ENCODE measurements at places on chromosomes 11 and 22.

GRCh38 chr11:119318240-119319135 lies 1.6 kb upstream of the MCAM start:
- DNase-seq = peak; percentile 47

- DNase-seq = no peak
Observed at GRCh38 chr11:5624489-5625279, at the start of gene TRIM34. TRIM34 (plus strand) TSS chr11:5625001; CDS start chr11:5632332, 7,331 bp downstream.

- DNase-seq = no peak
Observed at GRCh38 chr11:69250186-69251056, 43.5 kb upstream of the MYEOV start.

GRCh38 chr11:130077671-130078070 lies 8.0 kb downstream of the APLP2 start:
- no peak for DNase-seq

GRCh38 chr11:111422494-111423249 lies 43.6 kb upstream of the POU2AF1 start:
- peak; percentile 64 for DNase-seq

DNA sequence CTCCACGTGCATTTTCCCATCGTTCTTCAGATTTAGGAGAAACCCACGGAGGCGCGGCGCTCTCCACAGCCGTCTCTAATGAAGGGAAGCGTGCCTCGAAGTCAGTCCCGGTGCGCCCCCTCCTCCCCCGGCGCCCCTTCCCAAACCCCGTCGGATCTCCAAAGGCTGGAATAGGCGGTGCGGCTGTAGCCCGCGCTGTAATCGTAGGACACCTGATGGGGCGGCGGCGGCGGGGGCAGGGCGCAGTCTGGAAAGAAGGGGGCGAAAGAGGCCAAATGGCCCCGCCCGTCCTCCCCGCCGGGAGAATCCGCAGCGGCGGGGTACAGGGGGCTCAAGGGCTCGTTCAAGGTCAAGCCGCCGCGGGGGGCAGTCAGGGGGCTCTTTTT lies 1.3 kb downstream of the FAM181B start:
- no peak for DNase-seq

GRCh38 chr11:121499405-121499804 lies 46.6 kb upstream of the SORL1-AS1 start:
- no peak for DNase-seq

DNA sequence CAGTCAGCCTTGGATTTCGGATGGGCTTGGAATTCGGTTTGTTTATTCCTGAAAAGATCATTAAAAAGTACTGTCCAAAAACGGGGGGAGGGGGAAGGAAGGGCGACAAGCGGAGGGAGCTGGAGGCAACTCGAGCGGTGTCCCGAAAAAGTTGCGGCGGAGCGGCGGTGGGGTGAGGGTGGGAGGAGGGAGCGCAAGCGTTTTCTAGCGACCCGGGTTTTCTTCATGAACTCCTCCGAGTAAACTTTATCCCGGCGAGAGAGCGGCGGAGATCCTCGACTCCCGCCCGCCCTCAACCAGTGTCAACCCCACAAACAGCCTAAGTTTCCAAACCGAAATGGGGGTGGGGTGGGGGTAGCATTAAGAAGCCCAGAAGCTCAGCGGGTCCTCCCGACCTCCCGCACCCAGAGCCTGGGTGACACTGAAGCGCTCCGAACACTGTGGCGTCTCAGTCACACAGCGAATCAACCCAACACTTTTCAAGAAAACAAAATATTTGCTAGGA lies 133.0 kb upstream of the C11orf58 start:
- peak; percentile 58 for DNase-seq

GRCh38 chr11:112732031-112732430 lies 229.2 kb upstream of the NCAM1 start:
- no peak for DNase-seq

- DNase-seq = peak; percentile 87
Observed at GRCh38 chr11:8019314-8020243, 32.4 kb downstream of the EIF3F start.

DNA sequence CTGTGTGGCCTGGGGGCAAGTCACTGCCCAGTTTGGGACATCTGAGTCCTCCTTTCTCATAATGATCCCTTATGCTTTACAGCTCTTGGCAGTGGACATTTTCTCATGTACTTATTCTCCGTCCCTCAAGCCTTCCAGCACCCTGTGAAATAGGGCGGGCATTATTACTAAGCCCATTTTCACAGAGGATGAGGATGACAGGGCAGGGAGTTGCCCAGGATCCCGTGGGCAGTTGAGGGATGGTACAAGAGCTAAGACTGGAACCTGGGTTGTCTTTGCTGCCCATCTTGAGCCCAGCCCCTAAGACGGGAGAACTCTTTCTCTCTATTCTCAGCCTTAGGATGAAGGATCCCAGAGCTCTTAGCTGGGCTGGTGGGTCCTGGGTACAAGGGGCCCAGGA lies 11.2 kb downstream of the CD82 start:
- DNase-seq = no peak

DNA sequence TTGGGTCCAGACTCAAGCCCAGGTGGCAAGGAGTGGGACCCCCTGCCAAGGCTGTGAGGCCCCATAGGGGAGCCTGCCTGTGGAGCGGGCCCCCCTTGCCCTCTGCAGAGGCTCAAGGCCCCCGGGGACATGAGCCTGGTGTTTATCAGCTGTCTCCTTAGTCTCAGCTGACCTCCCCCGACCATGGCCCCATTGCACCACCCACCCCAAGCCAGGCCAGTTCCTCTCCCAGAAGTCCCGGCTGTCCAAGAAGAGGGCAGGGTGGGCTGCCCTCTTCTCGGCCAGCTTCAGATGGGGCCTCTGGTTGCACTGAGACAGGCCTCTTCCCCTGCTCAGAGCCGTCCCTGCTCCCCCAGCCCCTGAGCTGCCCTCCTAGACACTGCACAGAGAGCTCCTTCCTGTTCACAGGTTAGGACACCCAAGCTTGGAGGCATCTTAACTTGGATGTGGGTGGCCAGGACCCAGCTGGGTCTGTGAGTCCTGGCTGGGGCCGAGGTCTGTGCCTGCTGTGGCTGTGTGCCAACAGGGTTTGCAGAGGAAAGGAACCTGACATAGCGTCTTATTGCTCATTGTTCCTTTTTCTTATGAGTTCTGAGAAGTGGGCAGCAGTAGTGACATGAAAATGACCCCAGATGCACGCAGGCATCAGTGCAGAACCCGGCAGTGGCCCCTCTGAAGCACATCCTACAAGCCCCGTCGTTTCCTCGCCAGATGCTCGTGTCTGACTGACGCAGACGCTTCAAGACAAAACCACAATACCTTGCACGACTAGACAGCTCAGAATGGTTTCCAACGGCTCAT lies 5.4 kb downstream of the TRABD start:
- peak; percentile 78 for DNase-seq

DNA sequence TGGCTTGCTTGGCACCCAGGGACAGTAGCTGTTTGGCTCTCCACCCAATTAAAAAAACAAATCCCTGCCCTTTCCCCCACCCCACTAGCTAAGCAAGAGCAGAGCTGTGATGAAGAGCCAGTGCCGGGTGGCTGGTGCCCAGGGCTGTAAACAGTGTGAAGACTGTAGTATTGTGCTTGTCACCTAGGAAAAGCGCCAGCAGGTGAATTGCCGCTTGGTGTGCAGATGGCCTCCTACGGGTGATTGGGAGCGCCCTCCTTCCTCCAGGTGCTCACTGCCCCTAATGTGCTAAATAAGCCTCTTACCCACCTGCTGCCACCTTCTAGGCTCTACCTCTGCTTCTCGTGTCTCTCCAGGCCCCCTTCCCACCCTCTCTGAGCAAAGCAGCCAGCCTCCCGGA lies 18.4 kb upstream of the RAPSN start:
- DNase-seq = no peak

GRCh38 chr22:19786264-19786585 lies 25.6 kb downstream of the TBX1 start:
- DNase-seq = no peak

- DNase-seq = no peak
Observed at GRCh38 chr22:45651931-45652528, 19.6 kb upstream of the ATXN10 start.

DNA sequence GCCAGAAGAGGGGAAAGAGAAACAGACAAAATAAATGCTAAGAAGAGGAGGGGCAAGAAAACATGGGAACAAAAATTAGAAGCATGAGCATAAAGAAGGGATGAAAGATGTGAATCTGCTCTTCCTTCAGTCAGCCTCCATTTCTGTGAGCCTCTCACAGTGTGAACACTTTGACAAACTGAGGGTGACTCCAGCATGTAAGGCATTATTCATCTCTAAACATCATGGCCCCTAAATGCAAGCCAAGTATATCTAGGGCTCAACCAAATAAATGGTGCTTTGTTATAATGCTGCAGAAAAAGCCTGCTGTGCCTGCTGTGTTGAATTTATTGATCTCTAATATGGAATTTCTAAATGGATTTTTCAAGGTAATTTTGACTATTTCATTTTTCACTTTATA lies 281.3 kb downstream of the TTC28 start:
- no peak for DNase-seq

DNA sequence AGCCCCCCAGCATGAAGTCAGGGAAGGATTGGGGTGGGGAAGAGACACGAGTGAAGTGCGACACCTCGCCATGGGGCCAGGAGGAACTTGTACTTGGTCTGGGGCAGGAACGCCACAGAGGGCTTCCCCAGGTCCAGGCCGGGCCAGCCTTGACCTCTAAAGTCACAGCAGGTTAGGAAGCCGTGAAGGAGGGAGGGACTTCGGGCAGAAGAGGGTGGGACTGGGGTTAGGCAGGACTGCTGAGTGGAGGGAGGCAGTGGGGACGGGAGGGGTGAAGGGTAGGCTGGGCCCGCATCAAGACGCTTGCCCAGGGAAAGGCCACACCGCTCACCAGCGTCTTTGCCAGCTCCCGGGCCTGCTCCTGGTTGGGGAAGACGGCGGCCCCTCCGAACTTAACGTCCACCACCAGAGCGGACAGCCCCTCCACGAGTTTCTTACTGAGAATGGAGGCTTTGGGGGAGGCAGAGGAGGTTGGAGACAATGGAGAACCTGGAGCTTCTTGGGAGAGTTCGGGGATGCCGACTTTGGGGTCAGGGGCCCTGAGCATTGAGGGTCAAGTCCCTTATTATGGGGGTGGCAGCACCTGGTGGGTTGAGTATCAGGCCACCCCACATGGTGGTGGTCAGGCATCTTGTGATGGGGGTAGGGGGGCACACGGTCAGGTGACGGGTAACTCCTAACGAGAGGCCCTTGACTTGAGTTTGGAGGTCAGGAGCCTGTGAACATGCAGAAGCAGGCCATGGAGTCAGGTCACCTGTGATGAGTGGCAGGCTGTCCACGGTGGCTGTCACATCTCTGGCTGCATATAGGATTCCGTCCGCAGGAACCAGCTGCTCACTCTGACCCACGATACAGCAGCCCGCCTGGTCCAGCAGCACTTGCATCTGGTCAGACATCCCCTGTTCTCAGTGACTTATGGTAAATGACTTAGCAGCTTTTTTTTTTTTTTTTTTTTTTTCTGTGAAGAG lies 1.7 kb upstream of the SCO2 start:
- peak; percentile 77 for DNase-seq

DNA sequence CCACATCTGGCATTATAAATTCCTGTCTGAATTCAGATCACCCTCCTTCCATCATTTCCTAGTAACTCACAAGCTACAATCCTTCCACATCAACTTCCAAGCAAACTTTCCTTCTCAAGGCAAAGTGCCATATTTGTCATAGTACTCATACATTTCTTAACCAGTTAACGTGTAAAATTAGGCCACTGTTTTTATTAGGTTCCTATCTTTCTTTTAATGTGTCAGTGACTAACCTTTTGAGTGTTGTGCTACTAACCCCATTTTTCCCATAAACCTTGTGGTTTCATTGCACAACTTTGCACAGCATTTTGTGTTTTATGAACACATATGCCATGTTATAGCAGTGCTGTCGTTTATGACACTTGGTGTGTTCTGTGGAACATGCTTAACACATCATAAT lies 90.1 kb downstream of the KIF18A start:
- DNase-seq = no peak

DNA sequence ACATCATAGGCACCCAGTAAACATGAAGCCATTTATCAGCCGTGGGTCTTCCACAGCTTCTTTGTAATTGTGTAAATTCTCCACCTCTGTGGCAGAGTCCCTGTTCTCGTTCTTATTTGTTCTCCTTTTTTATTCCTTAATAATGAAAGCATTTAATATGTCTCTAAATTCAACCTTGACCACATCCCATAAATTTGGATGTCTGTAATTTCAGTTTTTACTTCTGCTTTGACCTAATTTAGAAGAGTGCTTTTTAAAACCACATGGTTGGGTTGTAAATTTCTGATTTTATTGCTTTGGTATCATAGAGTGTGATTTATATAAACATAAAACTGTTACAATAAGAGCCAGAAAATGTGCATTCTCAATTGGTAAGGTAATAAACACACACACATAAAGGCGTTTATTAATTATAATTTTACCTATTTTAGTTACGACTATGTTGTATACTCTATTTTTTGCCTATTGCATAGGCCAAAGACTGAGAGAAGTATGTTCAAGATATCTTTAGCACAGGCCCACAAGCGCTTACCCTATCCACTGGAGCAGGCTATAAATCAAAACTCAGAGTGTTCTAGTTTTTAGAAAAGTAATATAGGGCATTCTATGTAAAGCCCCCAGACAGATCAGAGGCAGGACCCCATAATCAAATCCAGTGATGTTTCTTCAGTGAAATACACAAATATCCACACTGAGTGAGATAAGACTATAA lies 58.0 kb upstream of the CCND1 start:
- no peak for DNase-seq

DNA sequence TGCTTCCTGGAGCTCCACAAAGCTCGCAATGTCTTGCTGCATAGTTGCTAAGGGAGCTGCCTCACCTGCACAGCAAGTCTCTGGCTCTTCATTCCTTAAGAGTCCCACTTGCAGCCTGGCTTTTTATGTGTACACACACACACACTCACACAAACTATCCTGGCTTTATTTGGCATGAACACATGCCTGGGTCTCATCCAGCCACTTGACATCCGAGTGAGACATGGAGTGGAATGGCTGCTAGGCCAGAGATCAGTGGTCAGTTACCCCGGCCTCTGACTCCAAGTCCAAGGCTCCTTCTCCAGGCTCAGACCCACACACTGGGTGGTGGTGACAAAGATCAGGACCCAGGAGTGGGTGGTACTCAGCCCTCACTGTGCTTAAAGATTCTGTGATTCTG lies 37.9 kb upstream of the CLTCL1 start:
- DNase-seq = no peak

DNA sequence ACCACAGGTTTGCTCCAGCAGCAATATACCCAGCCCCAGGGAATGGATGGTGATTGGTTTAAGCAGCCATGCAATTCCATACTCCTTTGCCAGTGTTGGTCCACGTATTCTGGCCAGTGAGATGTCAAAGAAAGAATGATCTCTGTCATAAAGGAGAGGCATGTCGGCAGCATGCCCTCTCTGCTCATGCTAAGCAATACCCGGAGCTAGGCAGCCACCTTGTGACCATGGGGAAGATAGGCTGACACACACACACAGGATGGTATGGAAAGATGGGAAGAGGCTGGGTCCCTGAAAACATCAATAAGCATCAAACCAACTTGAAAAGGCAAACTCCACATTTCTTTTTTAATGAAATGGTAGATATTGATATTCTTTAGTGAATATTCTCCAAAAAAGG lies 5.1 kb downstream of the ABCC8 start:
- no peak for DNase-seq

- no peak for DNase-seq
Observed at GRCh38 chr11:107679255-107680024, 32.4 kb downstream of the SLN start.
